Effector CD4-positive, alpha-beta T cell (primary cell): ENCODE measurements at places on chromosomes 5 and 9.

DNA sequence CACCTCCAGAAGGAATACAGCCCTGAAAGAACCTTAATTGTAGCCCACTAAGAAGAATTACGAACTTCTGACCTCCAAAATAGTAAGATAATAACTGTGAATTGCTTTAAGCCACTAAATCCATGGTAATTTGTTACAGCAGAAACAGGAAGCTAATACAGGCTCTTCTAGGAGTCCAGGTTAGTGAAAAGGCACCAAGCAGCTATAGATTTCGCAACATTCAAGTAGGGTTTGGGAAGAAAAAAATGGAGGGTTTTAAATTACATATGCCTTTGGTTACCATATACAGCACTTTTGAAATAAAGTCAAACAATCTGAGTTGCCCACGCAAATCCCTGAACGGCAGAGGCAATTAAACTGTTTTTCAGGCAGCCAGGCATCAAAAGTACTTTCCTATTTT is 1.7 kb upstream of the ACTL7A start:
- no peak for DNase-seq

GRCh38 chr9:126002476-126003350 is 255.5 kb downstream of the PBX3 start:
- no peak for DNase-seq

DNA sequence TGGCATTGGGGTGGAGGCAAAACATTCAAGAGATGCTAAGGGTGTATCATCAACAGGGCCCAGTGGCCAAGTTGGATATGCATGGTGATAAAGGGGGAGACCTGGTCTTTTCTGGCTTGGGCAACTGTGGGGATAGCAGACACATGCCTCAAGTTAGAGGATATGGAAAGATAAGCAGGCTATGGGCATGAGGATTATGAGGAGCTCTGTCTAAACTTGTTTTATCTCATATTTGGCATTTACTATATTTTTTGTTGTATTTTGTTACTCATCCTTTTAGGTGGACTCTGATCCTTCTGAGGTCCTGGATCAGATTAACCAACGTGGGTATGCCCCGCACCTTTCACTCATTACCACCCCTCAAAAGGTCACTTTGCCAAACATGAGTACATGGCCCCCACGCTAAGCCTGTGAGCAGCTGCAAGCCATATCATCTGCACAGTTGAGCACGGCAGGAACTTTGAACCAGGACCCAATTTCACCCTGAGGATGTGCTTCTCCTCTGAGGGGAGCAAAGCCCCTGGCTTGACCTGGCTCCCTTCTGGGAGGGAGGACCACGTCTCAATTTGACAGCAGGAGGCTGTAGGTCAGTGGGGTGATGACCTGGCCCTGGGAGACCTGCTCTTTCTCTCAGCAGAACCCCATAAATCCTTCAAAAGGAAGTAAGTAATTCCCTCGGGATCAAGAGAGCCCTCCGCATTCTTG is 71.1 kb upstream of the CD180 start:
- no peak for DNase-seq

GRCh38 chr5:73482383-73483136 is 15.7 kb upstream of the BTF3 start:
- no peak for DNase-seq

DNA sequence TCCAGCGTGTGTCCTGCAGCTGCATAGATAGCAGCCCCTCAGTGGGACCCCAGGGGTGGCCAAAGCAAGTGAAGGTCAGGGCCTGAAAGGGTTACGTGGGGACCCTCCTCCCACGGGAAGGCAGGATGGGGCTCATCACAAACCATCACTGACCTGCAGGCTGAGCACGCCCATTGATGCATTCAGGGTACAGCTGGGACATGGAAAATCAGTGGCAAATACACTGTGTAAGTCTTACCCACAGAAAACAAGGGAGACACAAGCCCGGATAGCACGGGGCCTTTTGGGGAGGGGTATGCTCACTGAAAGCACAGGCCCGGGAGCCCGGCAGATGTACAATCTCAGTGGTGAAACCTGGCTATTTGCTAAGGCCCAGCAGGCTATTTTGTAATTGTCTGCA is 49.1 kb downstream of the SEMA4D start:
- DNase-seq, result no peak

DNA sequence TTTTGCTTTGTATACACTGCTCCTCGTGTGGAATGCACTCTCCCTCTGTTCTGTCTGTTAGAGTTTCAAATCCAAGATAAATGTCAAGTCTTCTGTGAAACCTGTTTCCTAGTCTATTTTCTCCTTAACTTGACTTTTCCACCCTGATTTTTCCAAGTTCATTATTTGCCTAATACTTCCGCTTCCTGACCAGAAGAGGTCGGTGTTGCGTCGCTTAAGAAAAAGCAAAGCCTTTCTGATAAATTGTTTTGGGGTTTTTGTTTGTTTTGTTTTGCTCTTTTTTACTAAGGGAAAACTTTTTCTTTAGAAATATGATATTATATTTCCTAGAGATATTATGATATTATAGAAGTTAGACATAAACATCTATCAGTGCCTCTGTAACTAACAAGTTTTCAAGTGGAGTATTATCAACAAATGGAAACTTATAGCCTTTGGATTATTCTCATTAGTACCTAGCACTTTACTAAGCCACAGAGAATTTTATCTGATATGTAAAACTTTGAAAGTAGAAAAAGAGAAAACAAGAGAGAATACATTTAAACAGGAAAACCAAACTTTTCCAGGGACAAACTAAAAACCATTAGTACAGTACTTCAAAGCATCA is 55.8 kb downstream of the PHAX start:
- no peak for DNase-seq

DNA sequence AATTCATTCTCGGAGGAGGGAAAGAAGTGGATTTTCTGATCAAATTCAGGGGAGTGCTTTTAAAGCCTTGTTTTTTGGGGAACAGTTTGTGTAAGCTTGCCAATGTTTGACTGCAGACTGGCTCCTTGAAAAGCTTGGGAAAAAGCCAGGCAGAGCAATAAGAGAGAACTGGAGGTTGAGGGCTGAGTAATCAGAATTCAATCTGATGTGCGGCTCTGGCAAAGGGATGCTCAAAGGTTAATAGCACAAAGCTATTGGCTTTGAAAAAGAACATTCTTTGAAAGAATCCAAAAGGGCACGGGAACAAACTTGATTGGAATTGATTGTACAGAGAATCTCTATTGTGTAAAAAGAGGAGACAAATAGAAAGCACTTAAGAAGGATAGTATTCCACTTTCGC is 279.3 kb downstream of the YTHDC2 start:
- DNase-seq, result no peak

DNA sequence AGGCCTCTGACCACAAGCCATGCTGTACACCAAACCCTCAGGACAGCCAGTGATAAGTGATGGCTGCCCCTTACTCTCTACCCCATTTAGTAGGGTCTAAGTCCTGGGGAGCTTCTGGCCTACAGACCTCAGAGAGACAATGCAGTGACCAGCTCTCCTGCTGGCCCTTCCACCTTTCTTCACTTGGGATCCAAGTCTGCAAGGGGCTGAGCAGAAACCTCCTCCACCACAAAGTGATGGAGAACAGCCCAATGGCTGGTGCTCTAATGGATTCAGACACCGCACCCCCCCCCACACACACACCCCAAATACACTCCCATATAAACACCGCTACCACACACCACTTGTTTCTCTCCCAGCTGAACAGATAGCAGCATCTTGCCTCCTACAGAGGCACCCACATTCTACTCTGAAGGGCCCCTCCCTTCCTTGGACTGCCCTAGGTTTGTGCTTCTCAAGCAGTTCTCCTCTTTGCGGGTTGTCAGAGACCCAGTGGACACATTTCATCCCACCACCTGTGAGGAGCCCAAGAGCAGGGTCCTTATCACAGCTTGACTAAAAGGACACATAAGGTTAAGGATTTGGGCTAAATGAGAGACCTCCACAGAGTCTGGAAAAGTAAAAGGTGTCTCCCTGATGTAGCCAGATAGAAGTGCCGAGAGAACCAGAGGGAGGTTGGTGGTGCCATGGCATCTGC is 1.3 kb upstream of the PDLIM4 start:
- DNase-seq, result no peak

- no peak for DNase-seq
Measured at GRCh38 chr5:55836191-55836590, 15.0 kb upstream of the IL31RA start.

DNA sequence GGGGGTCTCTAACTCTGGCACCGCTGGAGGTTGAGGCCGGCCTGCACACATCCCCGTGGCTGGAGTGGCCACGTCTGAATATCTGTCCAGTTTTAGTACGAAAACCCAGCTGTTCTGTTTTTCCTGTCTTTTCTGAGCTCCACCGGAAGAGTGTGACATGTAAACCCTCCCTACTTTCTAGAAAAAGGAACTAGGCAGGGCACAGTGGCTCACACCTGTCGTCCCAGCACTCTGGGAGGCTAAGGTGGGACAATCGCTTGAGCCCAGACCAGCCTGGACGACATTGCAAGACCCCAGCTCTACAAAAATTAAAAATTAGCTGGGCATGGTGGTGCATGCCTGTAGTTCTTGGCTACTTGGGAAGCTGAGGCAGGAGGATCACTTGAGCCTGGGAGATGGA is 8.2 kb upstream of the PHYKPL start:
- DNase-seq, result no peak

GRCh38 chr5:171893290-171893886 is 107.8 kb downstream of the SMIM23 start:
- no peak for DNase-seq
